ENCODE measurements at places on chromosomes 13 and 19.

GRCh38 chr19:4357921-4358326, 14.6 kb downstream of the MPND start:
- DNase-seq, result no peak

GRCh38 chr13:98509271-98510155, 67.4 kb downstream of the STK24 start:
- DNase-seq, result peak; percentile 65

DNA sequence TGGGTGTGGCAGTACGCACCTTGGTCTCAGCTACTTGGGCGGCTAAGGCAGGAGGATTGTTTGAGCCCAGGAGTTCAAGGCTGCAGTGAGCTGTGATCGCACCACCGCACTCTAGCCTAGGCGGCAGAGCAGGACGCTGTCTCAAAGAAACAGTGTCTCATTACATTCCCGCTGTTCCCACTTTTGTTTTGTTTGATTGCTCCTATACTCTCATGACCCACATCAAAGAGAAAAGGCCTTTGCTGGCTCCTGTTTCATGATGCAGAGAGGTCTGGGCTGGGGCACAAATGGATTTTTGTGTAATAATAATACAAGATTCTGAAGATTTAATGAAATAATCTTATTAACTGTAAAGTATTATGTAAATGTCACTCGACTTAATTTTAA, 85.7 kb downstream of the LACC1 start:
- no peak for DNase-seq

GRCh38 chr13:42792154-42792553, 10.8 kb downstream of the FAM216B start:
- no peak for DNase-seq
